ENCODE measurements at places on chromosomes 1 and 21.

DNA sequence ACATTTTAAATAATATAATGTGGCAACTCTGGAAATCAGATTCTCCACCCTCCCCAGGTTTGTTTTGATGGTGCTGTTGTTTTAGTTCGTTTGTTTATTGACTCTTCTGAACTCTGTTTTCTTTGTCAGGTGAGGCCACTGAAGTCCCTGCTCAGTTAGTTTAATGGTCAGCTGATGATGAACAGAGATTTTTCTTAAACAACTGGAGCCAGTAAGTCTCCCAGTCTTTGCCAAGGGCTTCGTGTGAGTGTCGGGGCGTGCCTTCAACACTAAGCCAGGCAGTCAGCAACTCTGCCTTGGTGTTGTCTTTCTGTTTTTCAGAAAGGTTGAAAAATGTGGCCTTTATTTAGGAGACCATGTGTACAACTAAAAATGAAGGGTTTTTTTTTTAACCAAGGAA lies 58.9 kb downstream of the TEX35 start:
- DNase-seq = no peak

GRCh38 chr1:155645648-155646047 lies 35.6 kb downstream of the MSTO1 start:
- no peak for DNase-seq

DNA sequence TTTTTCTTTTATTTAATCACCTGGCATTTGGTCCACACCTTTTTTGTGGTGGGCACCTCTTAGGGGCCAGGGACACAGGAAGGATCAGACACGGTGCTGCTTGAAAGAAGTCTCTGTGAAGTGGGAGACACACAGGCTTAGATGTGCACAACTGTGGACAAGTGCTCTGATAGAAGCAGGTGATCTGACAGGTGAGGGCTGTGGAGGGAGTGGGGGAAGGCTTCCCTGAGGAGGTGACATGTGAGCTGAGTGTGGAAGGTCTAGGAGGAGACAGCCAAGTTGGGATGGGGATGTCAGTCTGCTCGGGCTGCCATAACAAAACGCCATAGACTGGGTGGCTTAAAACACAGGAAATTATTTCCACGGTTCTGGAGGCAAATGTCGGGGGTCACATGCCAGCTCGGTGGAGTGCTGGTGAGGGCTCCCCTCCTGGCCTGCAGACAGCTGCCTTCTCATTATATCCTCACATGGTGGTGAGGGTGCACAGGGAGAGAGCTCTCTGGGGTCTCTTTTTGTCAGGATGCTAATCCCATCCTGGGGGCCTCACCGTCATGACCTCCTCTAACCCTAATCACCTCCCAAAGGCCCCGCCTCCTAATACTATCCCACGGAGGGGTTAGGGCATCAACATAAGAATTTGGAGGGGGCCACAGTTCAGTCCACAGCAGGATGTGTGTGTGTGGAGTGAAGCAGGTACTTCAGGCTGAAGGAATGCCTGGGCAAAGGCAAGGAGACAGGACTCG lies 5.2 kb upstream of the KIAA1614 start:
- no peak for DNase-seq

DNA sequence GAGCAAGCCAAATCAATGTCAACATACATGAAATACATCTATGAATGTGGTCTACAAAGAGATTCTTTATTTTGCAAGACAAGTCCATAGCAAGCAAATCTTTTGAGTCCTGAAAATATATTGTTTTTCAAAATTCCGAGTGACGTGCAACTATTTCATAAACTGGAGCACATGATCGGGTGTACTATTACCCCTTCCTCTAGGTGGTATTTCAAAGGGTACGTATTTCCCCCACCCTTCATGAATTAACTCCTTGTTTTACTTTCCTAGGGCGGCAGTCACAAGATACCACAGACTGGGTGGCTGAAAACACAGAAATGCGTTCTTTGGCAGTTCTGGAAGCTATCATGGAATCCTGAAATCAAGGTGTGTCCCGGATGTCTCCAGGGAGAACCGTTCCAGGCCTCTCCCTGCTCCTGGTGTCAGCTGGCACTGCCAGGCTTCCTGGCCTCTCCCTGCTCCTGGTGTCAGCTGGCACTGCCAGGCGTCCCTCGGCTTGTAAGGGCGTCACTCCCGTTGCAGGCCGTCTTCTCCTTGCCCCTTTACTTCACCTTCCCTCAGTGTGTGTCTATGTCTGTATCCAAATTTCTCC lies 55.3 kb downstream of the RIPK4 start:
- DNase-seq = no peak

DNA sequence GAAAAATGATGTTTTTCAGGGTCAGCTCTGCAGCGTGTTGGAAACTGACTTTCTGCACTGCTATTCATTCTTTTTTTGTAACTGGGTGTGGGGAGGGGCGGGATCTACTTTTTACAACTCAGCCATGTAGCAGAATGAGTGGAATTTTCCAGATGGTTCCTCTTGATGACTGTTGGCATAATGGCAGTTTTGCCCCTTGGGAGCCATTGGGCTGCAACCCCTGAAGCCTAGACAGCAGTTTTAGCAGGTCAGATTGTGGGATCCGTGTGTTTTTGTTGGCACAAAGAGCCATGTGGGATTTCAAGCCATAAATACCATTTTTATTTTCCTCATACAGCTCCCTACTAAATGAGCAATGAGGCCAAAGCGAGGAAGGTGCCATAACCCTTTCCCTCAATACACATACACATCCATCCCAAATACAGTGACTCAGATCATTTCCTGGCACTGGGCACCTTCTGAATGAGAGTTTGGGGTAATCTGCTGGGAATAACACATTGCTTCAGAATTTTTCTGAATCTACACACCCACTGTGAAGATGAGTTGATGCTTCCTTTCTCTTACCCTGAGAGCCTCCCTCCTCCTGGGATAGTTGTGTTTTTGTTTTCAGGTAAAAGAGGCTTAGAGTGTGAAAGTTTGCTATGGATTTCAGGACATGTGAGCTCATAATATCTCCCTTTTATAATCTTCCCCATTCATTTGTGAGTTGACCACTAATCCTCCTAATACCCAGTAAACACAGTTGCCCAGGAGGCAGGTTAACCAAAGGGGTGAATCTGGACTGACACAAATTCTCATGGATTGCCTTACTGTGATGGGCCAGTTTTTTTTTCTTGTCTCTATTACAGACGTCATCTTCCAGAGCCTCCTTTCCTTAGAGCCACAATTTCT lies 13.1 kb downstream of the S100A10 start:
- DNase-seq = no peak

- no peak for DNase-seq
Observed at GRCh38 chr21:44480200-44481053, 25.1 kb downstream of the LRRC3 start.

- DNase-seq = no peak
Observed at GRCh38 chr1:110487726-110488125, 31.2 kb downstream of the KCNA10 start.

- no peak for DNase-seq
Observed at GRCh38 chr1:162446946-162447345, 35.0 kb upstream of the SH2D1B start.

DNA sequence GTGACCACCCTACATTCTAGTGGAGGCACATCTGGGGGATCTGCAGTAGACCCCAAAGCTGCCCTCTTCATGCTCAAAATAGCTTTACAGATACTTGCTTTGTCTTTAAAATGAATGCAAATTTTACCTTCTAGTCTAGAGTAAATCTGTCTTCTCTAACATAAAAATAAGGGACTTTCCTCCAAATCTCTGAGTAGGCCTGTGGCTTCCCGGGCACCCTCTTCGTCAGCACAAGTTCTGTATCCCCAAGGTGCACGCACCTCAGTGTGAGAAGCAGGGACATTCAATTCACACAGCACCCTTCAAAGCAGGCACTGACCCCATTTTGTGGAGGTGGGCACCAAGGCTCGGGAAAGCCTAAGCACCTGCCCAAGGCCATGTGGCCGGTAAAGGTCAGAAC lies 19.0 kb downstream of the MEF2D start:
- no peak for DNase-seq

GRCh38 chr1:206834711-206835110 lies 30.7 kb upstream of the IL20 start:
- no peak for DNase-seq

DNA sequence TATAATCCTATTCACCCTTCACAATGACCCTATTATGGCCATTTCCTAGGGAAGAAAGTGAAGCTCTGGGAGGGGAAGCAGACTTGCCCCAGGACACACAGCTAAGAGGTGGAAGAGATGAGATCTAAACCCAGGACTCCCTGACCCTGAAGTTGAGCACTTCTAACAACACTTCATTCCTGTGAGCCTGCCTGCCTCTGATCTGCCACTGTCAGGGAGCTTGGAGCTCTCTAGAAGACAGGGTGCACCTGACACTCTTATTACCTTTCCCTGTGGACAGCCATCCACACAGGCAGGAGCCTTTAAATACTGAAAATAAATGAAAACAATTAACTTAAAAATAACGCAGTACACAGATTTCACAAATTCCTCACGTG lies 599 bp downstream of the MKNK1 start:
- no peak for DNase-seq

DNA sequence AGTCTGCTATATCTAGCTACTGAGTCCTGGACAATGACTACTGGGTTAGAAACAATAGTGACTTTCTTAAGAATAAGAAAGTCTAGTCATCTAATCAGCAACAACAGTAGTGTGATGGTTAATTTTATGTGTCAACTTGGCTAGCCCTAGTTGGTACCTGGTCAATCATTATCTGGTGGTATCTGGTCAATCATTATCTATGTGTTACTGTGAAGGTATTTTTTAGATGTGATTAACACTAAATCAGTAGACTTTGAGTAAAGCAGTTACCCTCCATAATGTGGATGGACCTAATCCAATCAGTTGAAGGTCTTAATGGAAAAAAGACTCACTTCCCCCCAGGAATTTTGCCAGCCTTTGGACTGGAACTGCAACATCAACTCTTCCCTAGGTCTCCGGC lies 312.6 kb downstream of the SIPA1L2 start:
- no peak for DNase-seq

GRCh38 chr1:22238356-22239224 lies 95.7 kb upstream of the WNT4 start:
- DNase-seq = no peak

DNA sequence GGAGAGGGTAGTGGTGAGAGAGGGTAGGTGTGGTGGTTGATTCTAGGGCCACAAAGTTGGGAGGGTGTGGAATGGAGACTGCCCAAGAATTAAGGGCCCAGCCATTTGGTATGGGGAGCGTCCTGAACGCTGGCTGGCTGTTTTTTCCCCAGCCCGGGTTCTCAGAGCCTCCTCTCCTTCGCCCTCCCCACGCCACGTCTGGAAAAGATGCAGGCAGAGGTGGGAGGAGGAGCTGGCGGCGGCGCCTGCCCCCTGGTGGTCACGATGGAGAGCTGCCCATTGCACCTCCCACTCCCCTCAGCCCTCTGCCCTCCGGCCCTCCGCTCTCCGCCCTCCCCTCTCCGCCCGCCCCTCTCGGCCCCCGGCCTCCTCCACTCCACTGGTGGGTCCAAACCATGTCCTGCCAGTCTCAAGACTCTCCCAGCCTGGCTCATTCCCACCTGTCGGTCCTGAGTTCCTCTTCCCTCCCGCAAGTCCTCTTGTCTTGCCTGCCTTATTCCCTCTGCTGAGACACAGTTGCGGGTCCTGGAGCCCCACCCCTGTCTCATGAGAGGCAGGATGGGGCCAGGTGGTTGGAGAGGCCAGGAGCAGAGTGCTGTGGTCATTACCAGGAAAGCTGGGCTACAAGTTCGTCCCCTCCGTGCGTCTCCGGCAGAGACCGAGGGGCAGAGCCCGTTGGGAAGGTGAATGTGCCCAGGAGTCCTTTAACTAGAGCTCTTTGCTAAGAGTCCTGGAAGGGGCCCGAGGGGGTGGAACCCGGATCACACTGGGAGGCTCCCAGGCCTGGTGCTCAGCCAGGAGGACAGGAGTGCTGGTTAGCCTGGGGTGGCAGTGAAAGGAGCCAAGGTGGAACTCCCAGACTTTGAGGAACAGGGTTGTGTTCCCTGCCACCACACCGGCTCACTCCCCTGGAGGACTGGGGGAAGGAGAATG lies 22.6 kb downstream of the ETNK2 start:
- peak; percentile 95 for DNase-seq

DNA sequence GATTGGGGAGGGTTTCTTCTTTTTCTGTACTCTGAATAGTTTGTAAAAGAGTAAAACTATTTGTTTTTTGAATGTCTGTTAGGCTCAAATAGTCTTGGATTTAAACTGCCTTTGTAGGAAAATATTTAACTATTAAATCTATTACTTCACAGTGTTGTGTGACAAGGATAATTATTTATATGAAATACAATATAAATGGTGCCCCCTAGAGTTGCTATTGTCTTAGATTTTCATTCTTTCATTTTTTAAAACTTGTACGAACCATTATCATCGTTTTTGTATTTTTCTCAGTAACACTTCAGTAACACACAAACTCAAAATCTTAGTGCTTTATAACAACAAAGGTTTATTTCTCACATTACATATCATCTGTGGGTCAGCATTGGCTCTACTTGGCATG lies 37.4 kb downstream of the C1orf185 start:
- no peak for DNase-seq

GRCh38 chr21:31316488-31317169 lies 27.4 kb downstream of the TIAM1 start:
- DNase-seq = no peak

DNA sequence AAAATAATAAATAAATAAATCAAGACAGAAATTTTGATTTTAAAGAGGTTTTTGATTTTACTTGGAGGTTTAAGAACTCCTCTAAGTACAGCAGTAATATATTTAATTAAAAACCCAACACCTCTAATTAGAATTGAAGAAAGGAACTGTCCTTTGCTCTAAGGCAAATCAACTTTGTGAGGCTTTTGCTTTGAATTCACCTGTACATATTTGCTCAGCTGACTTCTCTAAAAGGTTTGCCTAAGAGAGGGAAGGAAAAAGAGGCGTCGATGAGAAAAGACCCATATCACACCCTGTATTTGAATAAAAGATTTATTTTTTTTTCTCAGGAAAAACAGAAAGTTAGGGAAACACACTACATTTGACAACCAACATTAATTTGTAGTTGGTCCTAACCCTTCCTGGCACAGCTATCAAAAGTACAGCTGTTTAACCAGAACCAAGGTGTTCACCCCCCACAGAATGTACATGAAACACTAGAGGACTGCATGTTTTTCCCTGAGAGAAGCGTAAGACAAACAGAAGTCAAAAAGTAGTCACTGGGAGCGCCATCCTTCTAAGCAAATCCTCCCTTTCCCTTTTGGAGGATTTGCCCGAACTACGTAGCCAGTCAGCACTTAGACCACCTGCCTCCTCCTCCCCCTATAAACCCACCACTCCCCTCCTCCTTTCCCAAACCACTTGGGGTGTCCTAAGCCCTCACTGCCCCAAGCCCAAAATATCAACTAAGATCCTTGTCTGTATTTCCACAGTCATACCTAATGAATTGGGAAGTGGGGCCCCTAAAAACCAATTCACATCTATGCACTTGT lies 4.9 kb downstream of the MCL1 start:
- DNase-seq = no peak

DNA sequence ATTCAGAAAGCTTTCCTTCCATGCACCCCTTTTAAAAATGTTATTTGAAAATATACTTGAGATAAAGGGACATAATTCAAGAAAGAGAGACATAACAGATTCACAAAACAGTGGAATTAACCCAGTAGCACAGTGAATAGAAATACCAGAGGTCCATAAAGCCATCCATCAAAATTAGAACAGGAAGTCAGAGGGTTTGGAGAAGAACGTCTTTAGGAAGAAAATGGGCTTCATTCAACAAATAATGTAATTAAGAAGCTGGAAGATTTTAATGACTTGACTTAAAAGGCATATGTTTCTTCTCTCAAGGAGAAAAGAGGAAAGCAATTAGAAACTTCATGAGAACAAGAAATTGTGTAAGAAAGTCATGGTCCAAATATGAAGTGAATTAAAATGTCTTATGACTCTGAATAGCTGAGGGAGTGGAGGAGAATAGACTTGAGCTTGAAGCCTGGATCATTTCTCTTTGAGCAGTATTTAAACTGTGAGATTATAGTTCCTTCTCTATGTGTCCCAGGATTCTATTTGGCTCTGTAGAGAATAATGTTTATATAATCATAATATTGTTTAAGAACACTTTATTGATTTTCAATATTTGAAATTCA lies 7.9 kb upstream of the HCRTR1 start:
- DNase-seq = no peak
